Right ventricle myocardium superior (tissue), 1 donor: ENCODE measurements at places on chromosomes 5 and 9. TPM values are rescaled to one million over a fixed set of nuclear protein-coding genes. Genes with fewer than 3 reads are reported as not detected.
A peak's percentile ranks its signal among the peaks of the same experiment; 100 is the strongest.

DNA sequence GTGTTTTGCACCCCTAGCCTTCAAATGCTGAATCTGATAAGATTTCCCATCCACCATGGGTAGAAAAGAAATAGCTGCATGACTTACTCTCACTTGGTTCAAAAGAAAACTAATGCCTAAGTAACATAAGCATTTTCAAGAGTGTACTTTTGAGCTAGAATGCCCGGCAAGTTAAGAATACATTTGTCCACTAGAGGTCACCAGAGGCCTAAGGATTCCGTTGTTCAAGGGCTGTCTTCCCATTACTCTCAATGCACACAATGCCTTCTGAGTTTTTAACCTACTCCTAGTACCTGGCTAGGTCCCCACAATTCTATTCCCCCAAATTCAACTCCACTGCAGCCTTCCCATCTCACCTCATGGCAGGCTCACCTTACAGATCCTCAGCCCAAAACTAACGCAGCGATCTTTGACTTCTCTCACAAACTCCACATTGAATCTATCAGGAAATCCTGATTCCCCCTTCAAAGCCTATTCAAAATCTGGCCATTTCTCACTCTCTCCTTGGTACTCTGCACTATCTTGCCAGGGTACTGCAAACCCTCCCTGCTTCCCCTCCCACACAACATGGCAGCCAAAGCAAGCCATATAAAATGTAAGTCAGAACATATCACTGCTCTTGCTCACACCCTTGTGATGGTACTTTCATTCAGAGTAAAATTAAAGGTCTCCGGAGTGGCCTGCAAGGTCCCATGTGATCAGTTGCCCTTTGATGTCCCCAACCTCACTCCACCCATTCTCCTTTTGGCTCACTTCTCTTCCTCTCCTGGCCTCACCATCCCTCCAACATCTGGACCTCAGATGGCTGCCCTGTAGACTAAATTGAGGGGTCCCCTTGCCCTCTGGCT, 13.4 kb downstream of the OXCT1 start:
- DNase-seq: no peak

GRCh38 chr9:33136721-33137670, 30.1 kb downstream of the B4GALT1 start:
- no peak for DNase-seq

GRCh38 chr9:113573959-113574352, 110.4 kb downstream of the RGS3 start:
- DNase-seq: no peak

GRCh38 chr5:12177225-12177624, 273.0 kb upstream of the CTNND2 start:
- no peak for DNase-seq

DNA sequence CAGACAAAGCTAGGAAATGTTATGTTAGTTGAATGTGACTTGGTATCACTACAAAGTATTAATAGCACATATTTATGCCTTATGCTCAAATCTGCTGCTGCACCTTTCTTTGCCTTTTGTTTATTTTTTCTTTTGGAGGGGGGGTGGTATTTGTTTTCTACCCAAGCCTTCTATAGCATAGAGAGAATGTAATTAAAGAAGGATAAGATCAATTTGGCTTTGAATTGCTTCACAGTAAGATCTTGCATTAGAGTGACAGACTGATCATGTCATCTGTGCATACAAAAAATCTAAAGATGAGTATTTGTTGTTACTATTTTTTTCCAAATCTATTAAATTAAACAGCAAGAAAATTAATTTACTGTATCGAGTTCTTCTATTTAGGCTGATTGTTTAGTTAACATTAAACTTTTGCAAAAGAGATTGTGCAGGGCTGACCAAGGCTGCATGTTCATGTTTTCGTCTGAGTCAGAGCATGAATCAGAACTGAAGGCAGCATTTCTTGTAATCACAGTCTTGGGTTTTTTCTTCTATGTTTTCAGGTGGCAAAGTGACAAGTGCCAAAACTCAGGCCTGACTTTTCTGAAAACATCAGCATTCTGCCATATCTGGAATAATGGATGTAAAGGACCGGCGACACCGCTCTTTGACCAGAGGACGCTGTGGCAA, 1007.1 kb upstream of the WWC1 start:
- no peak for DNase-seq

DNA sequence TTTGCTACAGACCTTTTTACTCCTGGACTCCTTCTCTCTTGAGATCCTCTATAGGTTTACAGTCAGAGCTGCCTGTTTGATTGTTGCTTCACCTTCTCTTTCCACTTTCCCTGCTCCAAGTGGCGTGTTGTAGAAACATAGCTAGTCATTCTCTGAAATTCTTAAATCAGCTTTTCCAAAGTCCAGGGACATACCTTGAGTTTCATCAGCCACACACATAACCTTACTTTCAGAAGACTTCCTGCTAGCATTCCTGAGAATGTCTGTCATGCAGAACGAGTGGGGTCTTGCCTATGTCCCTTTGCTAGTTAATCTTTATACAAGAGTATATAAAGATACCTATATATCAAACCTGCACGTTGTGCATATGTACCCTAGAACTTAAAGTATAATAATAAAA, 230.3 kb upstream of the ZNF462 start:
- DNase-seq: no peak

DNA sequence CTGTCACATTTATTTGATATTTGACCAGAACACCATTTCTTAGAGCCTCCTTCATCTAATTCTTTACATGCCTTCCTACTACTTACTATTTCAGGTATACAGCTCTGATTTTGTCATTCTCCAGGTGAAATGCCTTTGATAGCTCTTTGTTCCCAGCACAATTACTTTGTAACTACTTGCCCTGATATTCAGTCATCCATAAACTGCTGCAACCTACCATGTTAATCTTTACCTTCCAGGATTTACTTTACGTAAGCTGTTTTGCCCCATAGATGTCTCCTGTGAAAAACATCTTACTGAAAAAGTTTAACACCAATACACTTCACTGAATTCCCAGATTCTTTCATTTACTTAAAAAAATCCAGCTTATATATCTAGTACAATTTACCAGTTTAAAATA, 443.8 kb upstream of the CYLC2 start:
- DNase-seq: no peak

DNA sequence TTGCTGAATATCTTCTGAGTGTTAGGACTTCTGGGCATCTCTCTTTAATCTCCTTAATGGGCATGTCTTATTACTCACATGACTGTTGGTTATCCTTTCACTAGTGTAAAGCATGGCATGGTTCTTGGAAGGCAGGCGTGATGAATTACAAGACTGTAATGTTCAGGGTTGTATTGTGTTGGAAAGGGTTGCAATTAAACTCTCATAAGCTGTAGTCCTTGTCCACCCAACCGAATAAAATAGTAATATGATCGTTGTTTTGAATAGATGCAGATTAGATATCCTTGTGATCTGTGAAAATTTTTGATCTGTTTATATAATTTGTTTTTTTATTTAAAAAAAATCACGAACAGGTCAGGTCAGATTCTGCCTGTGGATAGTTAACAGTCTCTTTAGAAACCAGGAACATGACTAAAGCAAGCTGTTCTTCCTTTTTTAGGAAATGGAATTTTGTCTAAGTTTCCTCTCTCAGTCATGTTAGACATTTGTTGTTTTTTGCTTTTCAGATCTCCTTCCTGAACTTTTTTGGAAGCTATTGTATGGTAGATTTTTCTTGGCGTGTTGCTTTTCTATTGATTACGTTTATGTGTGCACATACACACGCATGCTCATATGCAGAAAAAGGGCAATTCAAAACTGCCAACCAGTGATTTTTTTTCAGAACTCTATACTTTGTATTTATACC, 121.8 kb downstream of the ARHGEF28 start:
- DNase-seq: no peak

DNA sequence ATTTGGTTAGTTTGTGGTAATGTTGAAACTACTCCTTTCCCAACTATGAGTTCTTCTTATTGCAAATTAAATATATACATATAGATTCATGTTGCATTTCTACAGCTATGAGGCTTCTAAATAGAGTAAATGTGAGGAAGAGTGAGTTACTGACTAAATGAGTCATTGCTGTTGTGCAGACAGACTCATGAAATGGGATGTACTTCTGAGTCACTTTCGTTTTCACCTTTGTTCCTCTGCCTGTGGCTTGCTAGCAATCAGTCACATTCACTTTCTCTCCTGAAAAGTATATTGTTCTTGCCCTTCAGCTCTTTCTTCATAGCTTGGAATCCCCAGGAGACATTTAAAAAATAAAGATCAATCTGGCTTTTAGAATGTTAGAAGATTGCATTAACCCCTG, 295.5 kb upstream of the SMC2 start:
- DNase-seq: no peak

DNA sequence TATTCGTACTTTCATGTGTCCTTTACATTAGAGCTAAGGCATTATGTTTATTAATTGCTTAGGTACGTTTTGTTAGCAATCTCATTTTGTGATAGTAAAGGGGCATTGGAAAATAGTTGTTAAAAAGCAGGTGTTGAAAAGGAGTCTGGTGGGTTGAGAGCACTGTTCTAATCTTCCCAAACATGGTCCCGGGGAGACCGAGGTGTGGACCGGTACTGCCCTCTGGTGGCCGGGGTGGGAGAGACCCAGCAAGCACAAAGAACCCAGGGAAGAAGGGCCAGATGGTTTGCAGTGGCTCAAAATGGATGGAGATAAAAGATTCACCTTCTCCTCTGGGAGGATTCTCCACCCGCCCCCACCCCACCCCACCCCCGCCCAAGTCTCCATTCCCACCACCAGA, 26.1 kb downstream of the IDNK start:
- DNase-seq: peak; percentile 77

GRCh38 chr9:6723881-6724420, 33.8 kb upstream of the KDM4C start:
- no peak for DNase-seq

DNA sequence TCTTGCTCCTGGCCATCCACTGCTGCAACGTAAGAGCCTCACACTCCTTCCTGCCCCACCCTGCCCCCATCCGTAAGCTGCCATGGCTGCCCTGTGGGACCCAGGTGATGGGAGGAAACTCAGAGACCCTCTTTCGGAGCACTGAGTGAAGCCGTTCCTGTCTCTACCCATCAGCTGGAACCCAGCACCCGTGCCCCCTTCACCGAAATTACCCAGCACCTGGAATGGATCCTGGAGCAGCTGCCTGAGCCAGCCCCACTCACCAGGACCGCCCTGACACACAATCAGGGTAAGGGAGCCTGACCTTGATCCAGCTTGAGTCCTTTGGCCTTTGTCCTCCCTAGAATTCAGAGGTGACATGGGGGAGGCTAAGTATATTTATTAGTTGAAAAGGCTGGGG, 3.2 kb downstream of the TESK1 start:
- DNase-seq: no peak

- no peak for DNase-seq
These were observed 172.1 kb downstream of the SNX18 start for GRCh38 chr5:54689411-54690251.

- peak; percentile 73 for DNase-seq
These were observed 10.7 kb downstream of the SLC35A4 start for GRCh38 chr5:140575309-140575708.

- DNase-seq: no peak
These were observed 8.9 kb downstream of the RABGAP1 start for GRCh38 chr9:122949696-122950095.

- peak; percentile 26 for DNase-seq
These were observed 93.7 kb upstream of the PHYKPL start for GRCh38 chr5:178326374-178326715.

DNA sequence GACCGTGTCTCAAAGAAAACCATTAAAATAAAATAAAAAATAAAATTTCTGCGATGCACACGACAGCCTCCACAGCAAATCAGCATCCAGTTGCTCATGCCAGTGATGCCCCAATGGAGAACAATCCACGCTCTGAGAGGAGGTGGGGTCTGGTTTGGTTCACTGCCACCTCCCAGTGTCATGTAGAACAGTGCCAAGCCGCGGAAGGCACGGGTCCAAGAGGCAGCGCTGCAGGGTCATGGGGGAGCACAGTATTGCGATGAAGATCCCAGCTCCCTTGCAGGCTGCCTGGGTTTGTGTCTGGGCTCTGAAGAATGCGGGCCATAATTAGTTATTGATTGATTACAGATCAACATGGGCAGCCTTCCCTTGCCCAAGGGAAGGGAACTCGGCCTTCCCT, 6.1 kb upstream of the CACFD1 start:
- DNase-seq: no peak

DNA sequence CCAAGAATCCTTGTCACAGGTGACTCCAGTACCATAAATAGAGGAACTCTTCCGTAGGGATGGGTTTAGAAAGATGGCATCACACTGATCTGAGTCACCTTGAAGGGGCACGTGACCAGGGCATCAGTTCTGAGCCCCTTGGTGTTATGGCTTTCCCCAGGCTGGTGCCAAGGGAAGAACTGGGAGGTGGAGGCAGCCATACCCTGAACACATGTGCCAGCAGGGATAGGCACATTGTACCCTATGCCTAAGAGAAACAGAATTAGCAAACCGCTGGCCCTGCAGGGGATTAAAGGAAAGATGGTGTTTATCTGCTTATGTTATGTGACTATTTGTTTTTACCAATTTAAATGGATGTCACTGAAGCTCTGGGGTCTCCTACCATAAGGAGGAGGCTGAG, 196.2 kb downstream of the RGS3 start:
- DNase-seq: no peak

- DNase-seq: peak; percentile 69
These were observed 404.7 kb upstream of the TRPC7 start for GRCh38 chr5:136769900-136770684.

Gene PKD2L2
- 0.48 TPM for total RNA-seq

Gene HMCN2
- total RNA-seq: 5.2 TPM

Gene SYK
- 6.5 TPM for total RNA-seq

Gene INSL6
- not detected for total RNA-seq

Gene PCDHB9
- total RNA-seq: 0.81 TPM

Gene MARCHF11
- 7.1 TPM for total RNA-seq

Gene FRRS1L
- total RNA-seq: 1.2 TPM
